Non-pigmented ciliary epithelial cell (primary cell): ENCODE measurements at places on chromosomes 2 and 18.

DNA sequence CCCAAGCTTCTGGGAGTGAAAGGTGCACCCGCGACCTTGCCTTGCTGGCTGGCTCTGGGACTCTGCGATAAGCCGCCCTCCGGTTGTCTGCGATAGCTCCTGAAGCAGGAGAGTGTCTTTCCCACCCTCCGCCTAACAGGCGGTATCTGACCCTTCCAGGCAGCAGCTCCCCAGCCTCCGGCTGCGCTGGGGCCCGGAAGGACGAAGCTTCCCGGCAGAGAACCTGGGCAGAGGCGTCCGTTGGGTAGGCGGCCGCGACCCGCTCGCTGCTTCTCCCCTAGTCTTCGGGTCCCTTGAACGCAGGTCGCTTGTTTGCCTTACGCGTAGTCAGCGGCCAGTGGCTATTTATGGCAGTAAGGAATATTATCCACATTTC is 446 bp upstream of the RHBDD1 start:
- no peak for DNase-seq

DNA sequence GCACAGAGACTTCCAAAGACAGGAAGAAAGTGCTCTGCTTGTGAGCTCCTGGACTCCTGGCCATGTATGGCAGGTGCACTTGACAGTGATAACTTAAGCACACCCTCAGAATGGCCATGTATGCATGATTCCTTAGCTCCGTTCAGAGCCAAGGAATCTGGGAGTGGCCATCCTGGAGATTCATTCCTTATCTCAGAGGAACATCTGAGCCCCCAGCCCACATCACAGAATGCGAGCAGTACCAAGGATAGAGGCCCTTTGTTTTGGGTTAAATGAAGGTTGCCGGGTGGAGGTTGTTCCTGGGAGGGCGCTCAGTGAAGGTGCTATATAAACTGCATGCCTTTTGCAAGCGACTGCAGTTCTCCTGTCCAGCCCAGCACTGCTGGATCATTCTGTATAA is 26.9 kb downstream of the DIPK1C start:
- no peak for DNase-seq

- no peak for DNase-seq
These were observed 15.8 kb downstream of the C18orf63 start for GRCh38 chr18:74331404-74331803.

- DNase-seq, result no peak
These were observed 202.1 kb upstream of the HS6ST1 start for GRCh38 chr2:128520791-128521190.

DNA sequence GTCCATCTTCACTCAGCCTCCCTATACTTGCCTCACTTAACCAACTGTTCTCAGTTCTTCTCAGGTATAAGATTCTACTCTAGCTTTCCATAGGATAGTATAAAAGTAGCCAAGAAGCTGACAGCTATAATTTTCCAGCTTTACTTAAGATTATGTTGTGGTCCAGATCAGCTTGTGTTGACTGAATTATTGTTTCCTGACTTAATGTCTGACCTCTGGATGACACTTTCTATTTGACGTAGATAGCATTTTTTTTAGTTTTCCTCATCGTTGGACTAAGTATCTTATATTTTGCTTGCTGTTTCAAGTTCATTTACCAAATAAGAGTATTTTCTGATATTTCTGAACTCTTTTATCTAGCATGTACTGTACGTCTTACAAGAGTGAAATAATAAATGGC is 1272.5 kb upstream of the CDH2 start:
- DNase-seq, result no peak

- DNase-seq, result no peak
These were observed 105.1 kb upstream of the GALNT5 start for GRCh38 chr2:157152362-157152761.

DNA sequence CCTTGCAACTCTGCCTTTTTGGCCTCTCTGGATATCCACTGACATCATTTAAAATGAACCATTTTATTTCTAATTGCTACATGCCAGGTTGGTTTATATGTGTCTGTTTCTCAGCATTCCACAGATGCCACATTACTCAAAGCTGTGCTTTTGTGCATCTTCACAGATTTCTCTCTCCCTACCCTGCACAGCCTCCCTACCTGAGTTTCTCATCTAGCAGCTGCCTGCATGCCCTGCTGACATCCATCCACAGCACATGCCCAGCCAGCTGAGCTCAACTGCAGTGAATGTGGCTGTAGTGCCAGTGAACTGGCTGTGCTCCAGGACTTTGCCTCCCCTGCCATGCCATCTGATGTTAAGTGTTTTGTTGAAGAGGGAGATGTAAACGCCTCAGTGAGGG is 44.5 kb downstream of the PKP4 start:
- DNase-seq, result no peak
